AG04450 (cell line): ENCODE measurements at places on chromosomes 3 and 15.

GRCh38 chr15:70502529-70502928 is 260.8 kb downstream of the UACA start:
- no peak for DNase-seq

DNA sequence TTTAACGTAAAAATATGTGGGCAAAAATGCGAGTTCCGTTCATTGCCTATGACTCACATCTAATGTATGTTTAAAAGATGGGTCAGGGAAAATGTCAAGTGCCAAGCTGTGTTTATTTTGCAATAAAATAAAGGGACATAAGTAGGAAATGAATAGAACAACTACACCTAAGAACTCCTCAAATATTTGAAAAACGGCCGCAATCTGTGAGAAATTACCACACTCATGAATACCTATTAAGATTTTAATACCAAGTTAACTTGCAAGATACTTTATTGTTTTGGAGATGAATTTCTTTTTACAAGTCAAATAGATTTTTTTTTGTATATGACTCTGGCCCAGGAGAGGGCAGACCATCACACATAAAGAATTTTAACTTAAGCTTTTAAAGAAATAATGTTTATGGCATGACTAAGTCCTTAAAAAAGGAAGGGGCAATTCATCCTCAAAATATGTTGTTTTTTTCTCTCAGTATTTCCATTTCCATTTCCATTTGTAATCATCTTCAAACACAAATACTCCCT is 152.7 kb downstream of the SUCNR1 start:
- peak; percentile 54 for DNase-seq

DNA sequence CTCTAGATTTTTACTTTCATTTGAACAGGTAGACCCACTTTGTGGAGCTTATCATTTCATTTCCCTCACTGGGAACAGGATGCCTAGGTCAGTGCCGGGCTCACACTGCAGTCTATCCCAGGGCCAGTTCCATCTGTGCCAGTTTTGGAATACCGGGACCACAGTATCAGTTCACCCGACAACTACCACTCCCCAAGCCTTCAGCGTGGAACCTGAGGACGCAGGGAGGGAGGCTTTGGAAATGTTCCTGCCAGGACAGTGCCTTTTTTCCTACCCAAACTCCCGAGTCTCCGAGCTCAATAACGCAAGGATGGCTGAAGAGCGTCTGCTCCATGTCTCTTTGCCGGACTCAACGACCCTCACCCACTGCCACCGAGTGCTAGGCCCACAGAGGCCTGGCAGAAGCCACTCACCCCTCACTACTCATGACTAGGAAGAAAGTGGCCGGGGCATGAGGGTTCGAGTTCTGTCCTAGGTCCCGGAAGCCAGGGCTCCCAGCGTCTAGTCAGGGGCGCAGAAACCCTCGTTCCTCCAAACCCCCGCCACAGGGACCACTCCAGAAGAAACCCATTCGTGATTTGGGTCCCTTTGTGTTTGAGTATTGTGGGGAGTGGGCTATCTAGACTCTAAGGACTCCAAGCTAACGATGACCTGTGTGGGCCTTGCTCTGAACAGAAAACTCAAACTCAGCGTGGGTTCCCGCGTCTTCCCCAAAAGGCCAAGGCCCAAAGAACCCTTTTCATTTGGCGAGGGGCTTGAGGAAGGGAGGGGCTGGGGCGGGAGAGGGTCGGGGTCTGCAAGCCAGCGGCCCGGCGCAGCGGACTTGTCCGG is 11.4 kb downstream of the ZIC1 start:
- no peak for DNase-seq

DNA sequence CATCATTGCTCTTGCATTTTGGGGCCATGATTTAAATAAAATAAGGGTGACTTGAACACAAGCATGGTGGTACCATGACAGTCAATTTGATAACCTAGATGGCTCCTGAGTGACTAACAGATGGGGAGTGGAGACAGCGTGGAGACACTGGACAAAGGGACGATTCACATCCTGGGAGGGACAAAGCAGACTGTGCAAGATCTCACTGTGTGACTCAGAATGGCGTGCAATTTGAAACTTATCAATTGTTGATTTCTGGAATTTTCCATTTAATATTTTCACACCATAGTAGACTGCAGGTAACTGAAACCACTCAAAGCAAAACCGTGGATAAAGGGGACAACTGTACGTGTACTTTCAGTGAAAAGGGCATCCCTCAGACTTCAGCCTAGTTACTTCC is 25.5 kb downstream of the MCCC1 start:
- DNase-seq: no peak

GRCh38 chr3:188239577-188239976 is 85.6 kb downstream of the LPP start:
- DNase-seq: no peak
